ENCODE measurements at places on chromosomes 4 and X.

- DNase-seq: peak; percentile 13
Observed at GRCh38 chr4:40321574-40322275, 13.4 kb upstream of the CHRNA9 start.

DNA sequence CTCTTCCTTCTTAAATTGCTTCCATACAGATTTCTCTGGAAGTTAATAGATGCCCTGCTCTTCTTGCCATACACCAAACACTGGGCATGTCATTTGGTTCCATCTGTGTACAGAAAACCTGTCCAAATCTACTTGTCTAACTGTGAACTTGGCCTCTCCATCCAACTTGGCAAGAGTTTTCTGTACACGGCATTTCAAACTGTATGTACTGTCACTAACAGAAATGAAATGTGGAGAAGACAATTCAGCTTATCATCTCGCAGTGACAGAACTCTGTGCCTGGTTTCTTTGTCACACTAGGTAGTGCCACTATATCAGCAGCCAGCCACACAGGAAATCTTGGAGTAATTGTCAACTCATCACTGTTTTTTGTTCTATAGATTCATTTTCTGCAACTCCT lies 58.2 kb downstream of the CXXC4 start:
- no peak for DNase-seq

- DNase-seq: no peak
Observed at GRCh38 chr4:71497078-71497477, 158.3 kb downstream of the SLC4A4 start.

GRCh38 chr4:136183513-136183912 lies 1348.8 kb downstream of the PCDH18 start:
- no peak for DNase-seq

DNA sequence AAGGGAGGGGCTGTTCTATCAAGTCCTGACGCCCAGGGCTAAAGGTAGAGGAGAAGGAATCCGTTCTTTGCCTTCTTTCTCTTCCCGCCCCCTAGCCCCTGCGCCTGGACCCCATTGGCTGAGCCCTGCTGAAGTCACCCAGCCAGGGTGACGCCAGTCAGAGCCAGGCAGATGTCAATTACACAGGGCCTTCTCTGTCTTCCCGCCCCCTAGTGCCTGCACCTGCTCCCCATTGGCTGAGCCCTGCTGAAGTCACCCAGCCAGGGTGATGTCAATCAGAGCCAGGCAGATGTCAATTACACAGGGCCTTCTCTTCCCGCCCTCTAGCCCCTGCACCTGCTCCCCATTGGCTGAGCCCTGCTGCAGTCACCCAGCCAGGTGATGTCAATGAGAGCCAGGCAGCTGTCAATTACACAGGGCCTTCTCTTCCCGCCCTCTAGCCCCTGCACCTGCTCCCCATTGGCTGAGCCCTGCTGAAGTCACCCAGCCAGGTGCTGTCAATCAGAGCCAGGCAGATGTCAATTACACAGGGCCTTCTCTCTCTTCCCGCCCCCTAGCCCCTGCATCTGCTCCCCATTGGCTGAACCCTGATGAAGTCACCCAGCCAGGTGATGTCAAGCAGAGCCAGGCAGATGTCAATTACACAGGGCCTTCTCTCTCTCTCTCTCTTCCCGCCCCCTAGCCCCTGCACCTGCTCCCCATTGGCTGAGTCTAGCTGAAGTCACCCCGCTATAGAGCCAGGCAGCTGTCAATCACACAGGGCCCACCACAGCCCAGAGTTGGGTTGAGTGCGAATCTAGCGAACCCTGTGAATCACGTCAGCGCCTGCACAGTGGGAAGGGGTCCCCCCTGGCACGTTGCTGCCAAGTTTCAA lies 46.4 kb downstream of the ASMT start:
- DNase-seq: no peak

DNA sequence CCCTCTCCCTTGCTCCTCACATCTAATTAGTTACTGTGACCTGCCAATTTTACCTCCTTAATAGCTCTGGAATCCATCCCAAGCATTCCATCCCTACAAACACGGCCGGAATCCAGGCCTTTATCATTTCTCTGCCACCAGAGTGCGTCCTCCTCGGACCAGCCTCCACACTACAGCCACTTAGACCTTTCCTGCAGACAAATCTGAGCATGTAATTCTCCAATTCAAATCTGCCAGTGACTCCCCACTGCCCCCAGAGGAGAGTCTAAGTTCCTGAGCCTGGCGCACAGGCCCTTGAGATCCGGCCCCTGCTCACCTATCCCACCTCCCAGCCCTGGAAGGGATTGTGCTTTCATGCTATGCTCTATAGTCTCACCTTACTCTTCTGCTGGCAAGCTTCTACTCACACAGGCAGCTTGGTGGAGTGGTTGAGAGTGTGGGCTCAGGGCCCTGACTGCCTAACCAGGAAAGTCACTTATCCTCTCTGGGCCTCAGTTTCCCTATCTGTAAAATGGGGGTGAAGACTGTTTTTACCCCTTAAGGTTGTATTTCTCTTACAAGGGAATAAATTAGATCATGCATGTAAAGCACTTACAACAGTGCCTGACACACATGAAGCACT lies 31.2 kb downstream of the PJA1 start:
- DNase-seq: peak; percentile 12

GRCh38 chrX:122582280-122582974 lies 601.7 kb upstream of the GRIA3 start:
- DNase-seq: no peak

DNA sequence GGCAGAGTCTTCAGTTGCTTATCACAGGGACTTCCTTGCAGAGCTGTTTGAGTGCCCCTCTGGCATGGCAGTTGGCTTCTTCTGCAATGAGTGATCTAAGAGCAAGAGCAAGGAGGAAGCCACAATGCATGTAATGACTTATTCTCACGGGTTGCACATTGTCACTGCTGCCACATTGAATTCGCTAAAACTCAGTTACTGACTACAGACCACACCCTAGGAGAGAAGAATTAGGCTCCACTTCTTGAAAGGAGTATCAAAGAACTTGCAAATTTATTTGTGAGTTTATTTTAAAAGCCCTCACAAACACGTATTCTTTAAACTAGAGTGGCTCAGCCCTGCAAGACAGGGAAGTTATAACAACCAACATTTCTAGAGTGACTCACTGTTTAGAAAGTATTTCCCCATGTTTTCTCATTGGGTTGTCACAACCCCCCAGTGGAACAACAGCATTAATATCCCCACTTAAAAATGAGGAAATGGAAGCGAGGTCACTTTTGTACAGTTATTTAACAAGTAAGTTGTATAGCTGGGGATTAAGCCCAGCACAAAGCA lies 32.4 kb upstream of the RBPJ start:
- DNase-seq: no peak

GRCh38 chr4:175531405-175532091 lies 280.5 kb downstream of the GPM6A start:
- DNase-seq: peak; percentile 42

DNA sequence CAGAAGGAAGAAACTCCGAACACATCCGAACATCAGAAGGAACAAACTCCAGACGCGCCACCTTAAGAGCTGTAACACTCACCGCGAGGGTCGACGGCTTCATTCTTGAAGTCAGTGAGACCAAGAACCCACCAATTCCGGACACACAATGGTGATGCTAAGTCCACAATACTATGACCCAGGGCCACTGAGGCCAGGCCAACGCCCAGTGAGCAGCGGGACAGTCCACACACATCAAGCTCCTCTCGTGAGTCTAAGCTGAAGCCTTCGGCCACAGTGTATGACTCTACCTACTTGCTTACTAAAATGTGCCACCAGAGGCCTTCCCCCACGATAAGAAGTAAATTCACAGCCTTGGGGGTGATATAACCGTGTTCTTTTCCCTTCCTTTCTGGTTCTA lies 10.2 kb upstream of the CDKN2AIP start:
- no peak for DNase-seq

GRCh38 chr4:153394945-153395344 lies 50.5 kb downstream of the MND1 start:
- no peak for DNase-seq

- DNase-seq: no peak
Observed at GRCh38 chr4:153060196-153060595, 124.1 kb downstream of the FHDC1 start.

DNA sequence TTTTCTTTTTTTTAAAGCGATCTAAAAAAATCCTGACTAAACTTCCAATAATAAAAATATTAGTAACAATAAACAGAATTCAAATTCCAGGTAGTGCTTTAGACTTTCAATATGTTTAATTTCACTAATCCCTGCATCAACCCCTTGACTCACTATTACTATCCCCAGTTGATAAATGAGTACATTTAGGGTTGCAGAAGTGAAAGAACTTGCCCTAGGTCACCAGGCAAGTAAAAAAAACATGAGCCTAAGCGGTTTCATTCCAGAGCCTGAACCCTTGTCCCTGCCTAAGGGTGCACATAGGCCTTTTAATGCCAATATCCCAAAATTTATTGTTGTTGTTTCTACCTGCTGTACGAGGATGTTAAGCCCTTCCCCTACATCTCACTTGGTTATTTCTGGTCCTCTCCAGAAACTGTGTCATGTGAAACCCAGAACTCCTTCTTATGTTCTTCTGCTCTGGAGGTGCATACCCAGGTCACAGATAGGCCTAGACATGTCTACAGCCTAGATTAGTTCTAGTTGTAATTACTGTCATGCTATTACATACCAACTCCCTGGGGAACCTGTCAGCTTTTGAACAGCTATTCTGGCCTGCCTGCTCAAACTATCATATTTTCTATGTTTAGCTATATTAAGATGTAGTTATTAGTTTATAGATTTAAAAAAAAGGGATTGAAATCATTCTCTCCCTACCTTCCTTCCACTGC lies 244.5 kb upstream of the PITX2 start:
- no peak for DNase-seq

DNA sequence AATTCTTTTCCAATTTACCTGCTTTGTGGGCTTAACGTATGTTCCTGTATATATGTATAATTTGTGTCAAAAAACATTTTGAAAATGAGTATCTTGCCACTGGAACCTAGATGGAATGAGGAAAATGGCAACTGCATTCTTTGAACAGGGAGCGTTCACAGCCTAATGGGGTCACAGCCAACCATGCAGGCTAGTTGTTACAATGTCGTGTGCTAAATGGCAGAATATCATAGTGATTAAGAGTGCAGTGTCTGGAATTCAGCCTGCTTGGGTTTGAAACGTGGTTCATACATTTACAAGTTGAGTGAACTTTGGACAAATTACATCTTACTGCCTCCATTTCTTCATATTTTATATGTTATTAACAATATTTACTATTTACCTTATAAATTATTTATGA lies 70.8 kb downstream of the PCDH7 start:
- no peak for DNase-seq

GRCh38 chr4:169634975-169635374 lies 14.6 kb downstream of the CLCN3 start:
- no peak for DNase-seq

- no peak for DNase-seq
Observed at GRCh38 chr4:7944599-7945220, 5.0 kb upstream of the AFAP1 start.

DNA sequence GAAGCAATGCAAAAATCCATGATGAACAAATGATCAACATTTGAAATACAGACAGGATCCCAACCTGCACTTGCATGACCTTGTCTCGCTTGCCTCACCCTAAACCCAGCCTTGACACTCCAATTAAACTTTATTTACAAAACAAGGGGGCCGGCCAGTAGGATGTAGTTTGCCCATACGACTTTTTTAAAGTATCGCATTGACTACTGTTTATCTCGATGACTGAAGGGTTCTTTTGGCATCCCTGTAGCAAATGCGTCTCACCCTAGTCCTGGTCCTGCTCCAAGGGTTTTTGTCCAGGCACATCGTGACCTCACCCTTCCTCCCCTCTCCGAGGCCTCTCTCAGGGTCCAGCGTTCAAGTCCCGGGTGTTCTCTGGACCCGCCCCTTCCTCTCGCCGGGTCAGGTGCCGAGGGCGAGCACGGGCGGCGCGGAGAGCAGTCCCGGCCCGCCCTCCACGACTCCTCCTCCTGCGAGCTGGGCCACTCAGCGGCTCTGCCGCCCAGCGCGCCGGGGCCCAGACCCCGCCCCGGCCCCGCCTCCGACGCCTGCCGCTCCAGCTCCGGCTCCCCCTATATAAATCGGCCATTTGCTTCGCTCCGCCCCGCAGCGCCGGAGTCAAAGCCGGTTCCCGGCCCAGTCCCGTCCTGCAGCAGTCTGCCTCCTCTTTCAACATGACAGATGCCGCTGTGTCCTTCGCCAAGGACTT lies at the start of gene SLC25A5:
SLC25A5 (plus strand) TSS at position 603 of the 709 bp plus-strand sequence; CDS start at position 675, 72 bp downstream.
- peak; percentile 52 for DNase-seq

DNA sequence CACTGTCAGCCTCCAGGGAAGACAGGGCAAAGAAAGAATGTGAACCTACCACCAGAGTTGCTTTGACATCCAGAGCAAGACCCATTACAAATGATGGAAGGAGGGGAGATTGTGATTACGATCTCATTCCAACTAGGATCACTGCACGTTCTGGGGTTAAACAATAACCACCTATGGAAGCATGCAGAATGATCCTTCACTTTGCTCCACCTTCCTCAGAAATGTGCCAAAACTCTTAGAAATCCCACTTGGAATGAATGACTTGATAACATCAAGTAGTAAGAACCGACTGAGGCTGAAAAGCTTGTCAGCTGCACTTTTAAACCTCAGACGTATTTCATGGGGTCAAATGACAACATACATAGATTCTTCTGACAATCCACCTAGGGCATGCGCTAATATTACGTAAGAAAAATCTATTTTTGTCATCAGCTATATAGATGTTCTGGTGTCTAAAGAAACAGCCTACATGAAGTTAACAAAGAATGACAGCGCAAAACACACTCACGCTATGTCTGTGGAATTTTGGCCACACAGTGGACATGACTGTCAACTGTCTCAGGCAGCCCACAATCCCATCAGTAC lies 3.5 kb upstream of the STS start:
- no peak for DNase-seq

DNA sequence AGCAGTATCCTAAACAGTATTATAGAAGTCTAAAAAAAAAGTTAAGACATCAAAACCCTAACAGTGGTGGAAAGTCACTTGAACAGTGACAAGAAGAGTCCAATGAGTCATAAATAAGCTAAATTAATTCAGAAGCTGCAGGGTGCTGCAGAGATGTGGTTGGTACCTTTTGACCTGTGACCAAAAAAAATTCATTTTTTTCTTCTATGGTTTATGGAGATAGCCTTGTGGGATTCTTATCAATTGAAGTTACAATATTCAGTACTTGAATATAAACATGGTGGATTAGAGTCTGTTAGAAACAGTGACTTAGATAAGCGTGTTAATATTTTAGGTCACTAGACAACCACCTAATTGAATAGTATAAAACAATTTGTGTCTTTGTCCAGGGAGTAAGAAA lies 35.4 kb downstream of the CCSER1 start:
- no peak for DNase-seq

GRCh38 chr4:76605099-76605563 lies 170.1 kb downstream of the SHROOM3 start:
- DNase-seq: no peak

- no peak for DNase-seq
Observed at GRCh38 chr4:71130827-71131603, 137.6 kb downstream of the DCK start.

- no peak for DNase-seq
Observed at GRCh38 chrX:103442536-103442901, 66.2 kb downstream of the BEX3 start.

- no peak for DNase-seq
Observed at GRCh38 chr4:8305851-8306471, 36.4 kb downstream of the HTRA3 start.

All from COLO829 (cell line).